ENCODE measurements at places on chromosomes 2 and 18. TPM values are rescaled to one million over a fixed set of nuclear protein-coding genes. Genes with fewer than 3 reads are reported as not detected.

The COL4A3 gene
- not detected for total RNA-seq

The TUBA4B gene
- not detected for total RNA-seq

The MZT2A gene
- total RNA-seq: 57.1 TPM

The TRIM54 gene
- total RNA-seq: under 0.01 TPM

The LINC00305 gene
- total RNA-seq: not detected

The TMEM178A gene
- total RNA-seq: not detected

The ABCG8 gene
- total RNA-seq: not detected

All from melanocyte of skin (primary cell).